T1000 (cell line): ENCODE measurements at places on chromosomes 11 and 22.

- DNase-seq = no peak
These were observed 61.3 kb upstream of the WNT11 start for GRCh38 chr11:76267556-76267955.

DNA sequence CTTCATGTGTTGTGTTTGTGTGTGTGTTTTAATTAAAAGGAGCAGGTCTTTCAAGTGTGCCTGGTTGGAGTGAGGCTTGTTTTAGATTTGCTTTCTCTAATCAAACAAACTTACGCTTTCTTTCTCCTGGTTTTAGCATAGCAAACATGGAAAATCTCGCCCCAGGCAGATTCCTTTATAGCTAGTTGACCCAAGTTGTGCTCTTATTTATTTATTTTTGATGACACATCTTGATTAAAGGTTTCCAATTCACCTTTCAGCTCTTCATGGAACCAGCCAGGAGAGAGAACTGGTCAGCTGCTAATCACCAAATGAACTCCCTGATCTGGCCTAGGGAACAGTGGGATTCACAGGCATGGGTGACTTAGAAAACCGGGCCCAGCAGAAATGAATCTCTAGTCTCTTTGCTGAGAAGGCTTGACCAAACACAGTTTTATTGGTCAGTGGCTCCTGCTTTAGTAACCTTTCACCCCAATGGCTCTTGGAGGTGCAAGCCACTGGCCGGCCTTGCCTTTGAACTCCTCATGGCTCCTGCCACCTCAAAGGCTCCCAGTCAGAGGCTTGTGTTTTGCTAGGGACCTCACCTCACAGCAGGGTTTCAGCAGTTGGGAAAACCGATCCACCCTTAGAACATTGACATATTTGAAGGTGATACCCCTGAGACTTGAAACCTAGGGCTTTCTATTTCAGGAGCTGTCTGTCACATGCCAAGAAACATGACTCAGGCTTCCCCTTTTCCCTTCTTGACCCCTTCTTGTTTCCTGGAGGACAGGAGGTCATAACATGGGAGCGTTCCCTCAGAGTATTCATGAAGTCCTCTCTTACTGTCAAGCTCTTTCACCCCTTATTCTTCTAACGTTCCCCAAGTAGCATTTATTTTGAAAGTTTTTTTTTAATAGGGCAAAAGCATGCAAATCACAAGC, 48.8 kb downstream of the EXT2 start:
- DNase-seq = peak; percentile 32

DNA sequence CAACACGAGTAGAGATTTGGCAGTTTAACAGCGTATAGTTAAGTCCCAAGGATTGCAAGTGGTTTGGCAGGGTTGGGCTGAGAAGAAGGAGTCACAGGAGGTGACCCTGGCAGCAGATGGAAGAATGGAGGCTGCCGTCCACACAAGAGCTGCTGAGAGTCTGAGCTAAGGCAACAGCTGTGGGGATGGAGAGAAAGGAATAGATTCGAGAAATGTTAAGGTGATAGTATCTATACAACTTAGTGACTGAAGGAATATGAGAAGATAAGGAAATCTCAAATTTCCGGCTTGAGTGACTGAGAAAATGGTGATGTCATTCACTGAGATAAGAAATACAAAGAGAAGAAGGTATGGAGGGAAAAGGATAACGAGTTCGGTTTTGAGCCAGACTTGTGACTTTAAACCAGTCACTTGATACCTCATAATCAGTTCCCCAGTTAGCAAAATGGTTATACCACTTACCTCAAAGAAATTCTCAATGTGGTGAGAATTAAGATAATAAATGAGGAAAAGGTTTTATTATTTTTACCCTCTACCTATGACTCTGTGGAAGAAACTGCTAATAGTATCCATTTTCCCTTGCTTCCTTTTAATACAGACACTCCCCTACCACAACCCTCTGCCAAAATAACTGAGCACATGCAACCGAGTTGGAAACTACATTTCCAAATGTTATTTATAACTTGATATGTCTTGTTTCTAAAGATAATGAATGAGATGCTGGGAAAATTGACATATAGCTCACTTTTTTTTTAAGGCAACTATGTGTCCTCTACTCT, 30.7 kb downstream of the FAM168A start:
- DNase-seq = no peak

DNA sequence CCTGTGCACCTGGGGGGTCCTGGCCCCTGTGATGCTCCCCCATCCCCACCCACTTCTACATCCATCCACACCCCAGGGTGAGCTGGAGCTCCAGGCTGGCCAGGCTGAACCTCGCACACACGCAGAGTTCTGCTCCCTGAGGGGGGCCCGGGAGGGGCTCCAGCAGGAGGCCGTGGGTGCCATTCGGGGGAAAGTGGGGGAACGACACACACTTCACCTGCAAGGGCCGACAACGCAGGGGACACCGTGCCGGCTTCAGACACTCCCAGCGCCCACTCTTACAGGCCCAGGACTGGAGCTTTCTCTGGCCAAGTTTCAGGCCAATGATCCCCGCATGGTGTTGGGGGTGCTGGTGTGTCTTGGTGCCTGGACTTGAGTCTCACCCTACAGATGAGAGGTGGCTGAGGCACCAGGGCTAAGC, 20.0 kb upstream of the TALDO1 start:
- DNase-seq = no peak

GRCh38 chr22:50085211-50085972, at the start of gene MLC1:
MLC1 (minus strand) TSS chr22:50085426; CDS start chr22:50084902, 524 bp downstream.
- DNase-seq = no peak

GRCh38 chr22:49705216-49705971, 122.3 kb downstream of the BRD1 start:
- DNase-seq = no peak

DNA sequence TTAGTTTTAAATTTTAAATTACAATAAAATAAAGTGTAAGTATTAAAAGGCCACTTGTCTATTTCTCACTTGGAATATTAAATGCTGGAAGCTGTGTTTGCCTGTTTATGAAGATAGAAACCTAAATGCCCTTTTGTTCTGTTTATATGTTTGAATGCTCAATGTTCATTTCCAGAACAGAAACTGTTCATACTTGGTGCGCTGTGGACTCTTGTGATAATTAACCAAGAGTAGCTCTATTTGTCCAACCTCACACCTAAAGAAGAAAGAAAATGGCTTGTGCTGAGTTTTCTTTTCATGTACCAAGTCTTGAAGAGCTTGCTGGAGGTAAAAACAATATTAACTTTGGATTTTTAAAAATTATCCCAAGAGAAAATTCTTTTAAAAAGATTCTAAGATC, 5.7 kb downstream of the C11orf54 start:
- no peak for DNase-seq

GRCh38 chr22:35733036-35733435, 15.4 kb downstream of the APOL5 start:
- DNase-seq = no peak

DNA sequence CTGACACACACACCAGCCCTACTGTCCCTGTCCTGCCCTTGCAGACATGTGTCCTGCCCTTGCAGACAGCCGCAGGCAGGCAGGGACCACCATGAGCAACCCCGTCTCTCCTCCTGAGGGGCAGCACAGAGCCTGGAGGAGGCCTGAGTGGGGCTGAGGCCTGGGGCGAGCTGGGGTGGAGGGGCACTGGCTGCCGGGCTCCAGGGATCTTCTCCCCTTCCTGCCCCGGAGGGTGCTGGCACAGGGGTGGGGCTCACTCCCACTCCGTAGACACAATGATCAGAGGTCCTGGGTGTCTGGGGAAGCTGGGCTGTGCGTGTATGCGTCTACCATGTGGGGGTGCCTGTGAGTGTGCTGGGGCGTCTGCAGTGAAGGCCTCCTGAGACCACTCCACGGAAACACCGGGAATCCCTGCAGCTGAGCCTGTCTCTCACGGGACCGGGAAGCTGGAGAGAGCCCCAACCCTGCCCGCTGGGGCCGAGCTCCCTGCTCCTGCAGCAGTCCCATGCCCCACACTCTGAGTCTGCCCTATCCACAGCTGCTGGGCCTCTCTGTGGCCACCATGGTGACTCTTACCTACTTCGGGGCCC, 588 bp downstream of the TSPAN32 start:
- DNase-seq = no peak
